ENCODE measurements at places on chromosomes 2 and 18. TPM values are rescaled to one million over a fixed set of nuclear protein-coding genes. Genes with fewer than 3 reads are reported as not detected.

Gene CD28
- not detected for total RNA-seq

GRCh38 chr2:105919191-105919811 lies 174.6 kb downstream of the NCK2 start:
- H3K36me3 ChIP-seq = no peaks in the 10 kb centered on the region
- no peak overlapping the region for H3K4me3 ChIP-seq
- no peak for DNase-seq
- no peaks in the 10 kb centered on the region for H3K27me3 ChIP-seq
- H3K27ac ChIP-seq = no peak overlapping the region
- no peaks in the 10 kb centered on the region for H3K4me1 ChIP-seq

Gene DSG4
- total RNA-seq = not detected

DNA sequence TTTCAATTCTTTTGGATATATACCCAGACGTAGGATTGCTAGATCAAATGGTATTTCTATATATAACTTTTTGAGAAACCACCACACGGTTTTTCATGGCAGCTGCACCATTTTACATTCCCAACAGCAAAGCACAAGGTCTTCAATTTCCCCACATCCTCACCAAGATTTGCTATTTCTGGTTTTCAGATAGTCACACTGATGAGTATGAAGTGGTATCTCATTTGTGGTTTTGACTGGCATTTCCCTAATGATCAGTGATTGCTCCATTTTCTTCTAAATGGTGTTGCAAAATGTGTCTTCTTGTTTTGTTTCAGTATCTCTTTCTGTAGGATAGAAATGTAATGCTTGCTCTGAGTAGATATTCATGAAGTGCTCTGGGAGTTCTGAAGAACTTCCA lies 52.0 kb downstream of the ANKRD44 start:
- peaks cover 30% of the 10 kb centered on the region for H3K4me1 ChIP-seq
- DNase-seq = no peak
- no peaks in the 10 kb centered on the region for H3K36me3 ChIP-seq

Gene LAMA3
- 0.25 TPM for total RNA-seq

DNA sequence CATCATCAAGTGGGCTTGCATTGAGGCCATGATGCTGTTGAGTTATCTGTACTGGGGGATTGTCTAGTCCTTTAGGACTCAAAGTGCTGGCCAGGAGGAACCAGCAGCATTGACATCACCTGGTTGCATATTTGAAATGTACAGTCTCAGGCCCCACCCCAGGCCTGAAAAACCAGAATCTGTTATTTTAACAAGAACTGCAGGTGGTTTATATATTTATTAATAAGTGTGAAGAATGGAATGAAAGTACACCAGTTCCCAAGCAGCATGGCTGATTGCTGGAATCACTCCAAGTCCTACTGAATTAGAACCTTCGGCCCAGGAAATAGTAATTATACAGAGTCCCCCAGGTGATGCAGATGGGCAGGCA lies 2.8 kb downstream of the IL1F10 start:
- H3K36me3 ChIP-seq = no peaks in the 10 kb centered on the region
- H3K27ac ChIP-seq = no peak overlapping the region
- no peaks in the 10 kb centered on the region for H3K4me1 ChIP-seq
- DNase-seq = no peak

DNA sequence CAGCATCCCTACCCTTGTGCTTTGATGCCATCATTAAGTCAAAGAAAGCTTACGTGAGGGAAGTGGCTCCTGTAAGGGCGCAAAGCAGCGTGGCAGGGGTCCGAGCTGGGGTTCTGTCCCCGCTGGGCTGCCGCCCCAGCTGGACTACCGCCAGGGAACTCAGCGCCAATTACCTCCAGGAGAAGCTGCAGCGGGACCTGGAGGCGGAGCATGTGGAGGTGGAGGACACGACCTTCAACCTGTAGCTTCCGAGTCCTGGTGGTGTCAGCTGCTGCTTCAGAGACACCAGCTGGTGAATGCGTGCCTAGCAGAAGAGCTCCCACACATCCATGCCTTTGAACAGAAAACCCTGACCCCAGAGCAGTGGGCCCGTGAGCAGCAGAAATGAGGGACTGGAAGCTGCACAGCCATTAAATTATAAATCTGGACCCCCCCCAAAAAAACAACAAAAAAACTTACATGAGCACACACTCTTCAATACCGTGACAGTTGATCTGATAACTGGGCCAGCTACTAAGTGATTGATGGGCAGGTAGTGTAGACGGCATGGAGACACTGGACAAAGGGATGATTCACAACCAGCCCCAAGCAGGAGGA lies 20.1 kb upstream of the YES1 start:
- H3K27me3 ChIP-seq = no peaks in the 10 kb centered on the region
- H3K36me3 ChIP-seq = no peaks in the 10 kb centered on the region
- H3K4me3 ChIP-seq = no peak overlapping the region

Gene SERPINB7
- 8.5 TPM for total RNA-seq

DNA sequence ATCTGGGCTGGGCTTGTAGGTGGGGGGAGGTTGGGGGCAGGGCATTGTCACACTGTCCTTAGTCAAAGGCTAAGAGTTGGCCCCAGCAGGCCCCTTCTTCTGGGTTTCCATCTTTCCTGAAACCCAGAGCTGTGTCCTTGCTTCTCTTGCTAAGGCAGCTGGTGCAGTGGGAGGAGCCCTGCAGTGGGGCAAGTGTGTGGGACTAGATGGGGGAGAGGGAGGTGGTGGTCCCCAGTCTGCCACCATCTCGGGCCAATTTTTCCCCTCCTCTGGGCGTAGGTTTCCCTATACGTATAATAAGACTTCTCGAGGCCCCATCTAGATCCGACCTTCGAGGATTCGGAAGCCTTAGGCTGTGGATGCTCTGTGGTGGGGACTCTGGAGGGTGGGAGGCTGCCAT lies 3.5 kb downstream of the KCNF1 start:
- peaks cover 13% of the 10 kb centered on the region for H3K4me1 ChIP-seq
- no peak overlapping the region for H3K27ac ChIP-seq

Gene ARHGEF4
- total RNA-seq = 3.9 TPM

Gene HOXD12
- not detected for total RNA-seq

DNA sequence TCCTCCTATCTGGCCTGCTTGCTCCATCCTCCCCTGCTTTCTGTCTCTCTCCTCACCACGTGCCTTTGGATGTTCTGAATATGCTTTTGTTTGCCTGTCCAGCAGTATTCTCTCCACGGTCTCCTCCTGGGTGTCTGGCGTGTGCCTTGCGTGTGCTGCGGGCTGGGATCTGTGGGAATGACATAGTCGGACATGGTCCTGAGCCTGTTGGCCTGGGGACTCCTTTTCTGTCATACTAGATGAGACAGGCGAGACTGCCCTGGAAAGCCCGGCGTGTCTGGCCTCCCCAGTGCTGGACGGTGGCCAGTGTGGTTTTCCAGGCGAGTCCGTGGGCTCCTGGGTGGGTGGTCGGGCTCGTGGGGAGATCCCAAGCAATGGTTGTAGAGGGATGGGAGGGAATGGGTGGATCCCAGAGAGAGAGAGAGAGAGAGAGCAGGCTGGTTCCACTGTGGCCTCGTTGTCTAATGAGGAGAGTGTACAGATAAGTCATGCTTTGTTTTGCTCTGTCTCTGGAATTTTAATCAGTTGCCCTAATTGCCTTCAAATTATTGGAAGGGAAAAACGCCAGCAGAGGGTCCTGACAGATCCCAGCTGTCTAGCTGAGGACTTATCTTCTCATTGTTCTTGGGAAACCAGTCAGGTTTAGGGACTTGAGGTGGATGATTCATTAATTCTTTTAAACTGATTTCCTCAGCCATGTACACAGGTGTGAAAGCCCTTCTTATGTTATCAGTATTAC lies 58.3 kb downstream of the HPCAL1 start:
- no peaks in the 10 kb centered on the region for H3K27me3 ChIP-seq
- H3K4me3 ChIP-seq = no peak overlapping the region
- H3K4me1 ChIP-seq = no peaks in the 10 kb centered on the region
- DNase-seq = no peak
- H3K36me3 ChIP-seq = no peaks in the 10 kb centered on the region

DNA sequence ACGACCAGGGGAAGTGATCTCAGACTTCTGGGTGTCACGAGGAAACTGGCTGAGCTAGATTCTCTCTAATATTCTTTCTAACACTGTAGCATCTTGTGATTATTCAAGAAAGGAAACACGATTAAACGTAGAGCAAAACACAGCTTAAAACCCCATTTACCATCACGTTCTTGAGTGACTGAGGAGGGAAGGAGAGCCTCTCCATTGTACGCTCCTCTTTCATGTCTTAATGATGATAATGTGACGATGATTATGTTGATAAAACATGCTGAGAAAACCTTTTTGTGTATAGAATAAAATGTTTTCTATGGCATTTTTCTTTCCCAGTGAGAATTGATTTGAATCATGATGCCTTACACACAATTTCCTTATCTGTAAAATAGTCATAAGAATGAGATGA lies 705.6 kb upstream of the ID2 start:
- DNase-seq = no peak
- H3K27me3 ChIP-seq = no peaks in the 10 kb centered on the region

DNA sequence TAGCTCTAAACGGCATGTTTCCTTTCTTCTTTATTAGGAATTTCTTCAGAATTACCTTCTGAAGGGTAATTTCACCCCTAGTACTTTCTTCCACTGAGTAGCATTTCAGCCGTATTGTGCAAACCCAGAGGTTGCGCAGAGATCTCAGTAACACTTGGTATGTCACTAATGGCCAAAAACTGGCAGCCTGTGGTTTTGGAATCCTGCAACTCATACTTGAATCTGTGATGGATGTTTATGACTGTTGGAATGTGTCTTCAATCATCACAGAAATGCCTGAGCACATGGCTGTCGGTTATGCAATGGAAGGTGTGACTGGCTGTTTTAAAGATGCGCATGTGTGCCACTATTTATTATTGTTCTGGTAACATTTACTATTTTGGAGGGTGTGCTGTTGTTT lies 100.0 kb downstream of the COLEC12 start:
- H3K4me3 ChIP-seq = no peak overlapping the region
- peak; percentile 86 for DNase-seq
- peaks cover 4% of the 10 kb centered on the region for H3K36me3 ChIP-seq
- peaks cover 86% of the 10 kb centered on the region for H3K4me1 ChIP-seq

Gene OBSL1
- total RNA-seq = 53.1 TPM

Gene MYOM1
- not detected for total RNA-seq

DNA sequence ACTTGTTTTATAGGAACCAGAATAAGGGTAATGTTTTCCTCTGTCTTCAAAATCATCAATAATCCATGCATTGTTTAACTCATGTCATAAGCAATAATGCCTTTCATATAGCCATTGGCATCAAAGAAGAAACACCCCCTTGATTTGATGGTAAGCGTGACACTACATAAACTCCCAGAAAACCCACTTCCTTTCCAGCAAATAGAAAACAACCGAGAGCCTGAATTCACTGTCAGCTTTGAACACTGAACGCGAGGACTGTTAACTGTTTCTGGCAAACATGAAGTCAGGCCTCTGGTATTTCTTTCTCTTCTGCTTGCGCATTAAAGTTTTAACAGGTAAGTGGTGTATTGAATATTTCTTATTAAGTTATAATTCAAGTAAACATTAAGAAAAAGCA lies at the start of gene ICOS:
ICOS (plus strand) TSS at position 229 of the 400 bp plus-strand sequence; CDS start at position 281, 52 bp downstream.
- no peaks in the 10 kb centered on the region for H3K36me3 ChIP-seq
- H3K27me3 ChIP-seq = no peaks in the 10 kb centered on the region
- no peak within 1 kb of the TSS for H3K27ac ChIP-seq
- H3K4me1 ChIP-seq = no peaks in the 10 kb centered on the region

DNA sequence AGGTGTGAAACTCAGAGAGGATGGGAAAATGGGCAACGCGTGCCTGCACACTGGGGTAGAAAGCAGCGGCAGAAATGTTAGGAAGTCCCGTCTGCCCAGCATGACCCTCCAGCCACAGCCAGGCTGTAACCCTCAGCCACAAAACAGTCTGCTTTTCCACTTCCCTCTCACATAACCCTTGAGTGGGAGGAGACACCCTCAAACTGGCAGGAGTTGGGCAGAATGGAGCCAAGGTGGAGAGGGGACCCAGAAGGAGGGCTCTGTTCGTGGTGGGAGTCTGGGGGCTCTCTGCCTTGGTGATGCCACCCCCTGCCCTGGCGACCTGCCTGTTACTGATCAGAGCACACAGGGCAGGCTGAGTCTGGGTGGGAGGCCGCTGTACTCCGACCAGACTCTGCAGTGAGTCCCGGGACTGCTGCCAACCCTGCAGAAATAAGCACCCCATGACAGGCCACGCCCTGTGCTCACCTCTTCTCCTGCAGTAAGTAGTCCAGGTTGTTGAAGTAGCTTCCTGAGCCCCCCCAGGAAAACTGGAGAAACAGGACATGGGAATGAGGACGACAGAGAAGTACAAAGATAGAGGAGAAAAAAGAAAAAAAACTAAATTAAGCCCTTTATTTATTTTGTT lies 16.0 kb downstream of the FAM178B start:
- no peaks in the 10 kb centered on the region for H3K4me1 ChIP-seq
- no peak overlapping the region for H3K4me3 ChIP-seq
- DNase-seq = no peak
- no peaks in the 10 kb centered on the region for H3K36me3 ChIP-seq

DNA sequence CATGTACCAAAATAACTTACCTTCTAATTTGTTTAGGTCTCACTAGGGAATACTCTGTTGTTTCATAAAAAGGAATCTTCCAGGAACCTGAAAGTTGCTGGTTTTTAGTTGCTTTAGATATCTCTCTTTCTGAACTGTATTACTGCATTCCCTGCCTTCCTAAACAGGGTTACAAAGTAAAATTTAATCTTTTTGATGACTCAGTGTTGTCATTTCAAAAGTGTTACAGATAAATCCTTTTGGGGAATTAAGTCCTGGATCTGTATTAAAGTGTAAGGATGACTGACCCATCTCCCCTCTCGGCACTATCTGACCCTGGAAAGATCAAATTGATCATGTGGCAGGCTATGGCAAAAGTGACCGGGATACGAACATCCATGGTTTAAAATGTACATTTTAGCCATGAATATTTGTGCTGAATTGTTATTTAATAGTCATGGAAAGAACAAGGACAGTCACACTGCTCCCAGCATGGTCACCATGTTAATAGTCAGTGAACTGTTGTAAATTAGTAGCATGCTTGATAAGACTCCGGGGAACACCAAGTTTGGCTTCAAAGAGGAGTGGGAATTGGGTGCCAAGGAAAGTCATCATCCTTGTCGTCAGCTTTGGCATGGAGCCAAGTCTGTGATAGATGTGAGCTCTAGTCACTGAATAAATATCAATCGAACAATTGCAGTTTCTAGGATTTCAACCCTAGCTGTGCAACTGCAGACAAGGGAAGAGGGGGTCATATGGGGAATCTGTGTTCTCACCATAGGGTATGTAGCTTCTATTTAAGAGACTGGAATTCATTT lies 4.2 kb downstream of the PLEKHA3 start:
- H3K27me3 ChIP-seq = no peaks in the 10 kb centered on the region
- DNase-seq = no peak
- peaks cover 13% of the 10 kb centered on the region for H3K36me3 ChIP-seq
- no peak overlapping the region for H3K4me3 ChIP-seq
- peaks cover 7% of the 10 kb centered on the region for H3K4me1 ChIP-seq

Gene GNLY
- total RNA-seq = not detected

Gene SPAST
- 16.7 TPM for total RNA-seq

DNA sequence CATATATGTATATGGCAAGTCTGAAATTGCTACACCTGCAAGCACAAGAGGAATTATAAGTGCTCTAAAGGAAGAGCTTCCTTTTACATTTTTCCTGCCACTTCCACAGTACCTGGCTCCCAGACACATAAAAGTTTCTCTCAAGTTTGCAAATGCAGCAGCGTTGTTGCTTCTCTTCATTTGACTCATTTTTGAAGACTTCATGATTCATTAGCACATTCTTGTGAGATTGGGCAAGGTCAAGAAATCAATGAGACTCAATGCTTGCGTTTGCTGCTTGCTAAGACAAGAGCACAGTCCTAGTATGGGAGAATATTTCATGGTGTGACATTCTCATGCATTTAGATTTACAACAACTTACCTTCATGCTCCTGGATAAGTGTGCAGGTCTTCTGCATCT lies 42.6 kb upstream of the PDCL3 start:
- H3K4me1 ChIP-seq = no peaks in the 10 kb centered on the region
- no peak overlapping the region for H3K4me3 ChIP-seq
- no peak overlapping the region for H3K27ac ChIP-seq

Gene FEV
- total RNA-seq = not detected

All from SJSA1 (cell line).